LHCN-M2 (cell line): ENCODE measurements at places on chromosomes 11 and 22. TPM values are rescaled to one million over a fixed set of nuclear protein-coding genes. Genes with fewer than 3 reads are reported as not detected.

GRCh38 chr11:69727266-69727665 lies 23.4 kb upstream of the FGF19 start:
- no peak for DNase-seq

DNA sequence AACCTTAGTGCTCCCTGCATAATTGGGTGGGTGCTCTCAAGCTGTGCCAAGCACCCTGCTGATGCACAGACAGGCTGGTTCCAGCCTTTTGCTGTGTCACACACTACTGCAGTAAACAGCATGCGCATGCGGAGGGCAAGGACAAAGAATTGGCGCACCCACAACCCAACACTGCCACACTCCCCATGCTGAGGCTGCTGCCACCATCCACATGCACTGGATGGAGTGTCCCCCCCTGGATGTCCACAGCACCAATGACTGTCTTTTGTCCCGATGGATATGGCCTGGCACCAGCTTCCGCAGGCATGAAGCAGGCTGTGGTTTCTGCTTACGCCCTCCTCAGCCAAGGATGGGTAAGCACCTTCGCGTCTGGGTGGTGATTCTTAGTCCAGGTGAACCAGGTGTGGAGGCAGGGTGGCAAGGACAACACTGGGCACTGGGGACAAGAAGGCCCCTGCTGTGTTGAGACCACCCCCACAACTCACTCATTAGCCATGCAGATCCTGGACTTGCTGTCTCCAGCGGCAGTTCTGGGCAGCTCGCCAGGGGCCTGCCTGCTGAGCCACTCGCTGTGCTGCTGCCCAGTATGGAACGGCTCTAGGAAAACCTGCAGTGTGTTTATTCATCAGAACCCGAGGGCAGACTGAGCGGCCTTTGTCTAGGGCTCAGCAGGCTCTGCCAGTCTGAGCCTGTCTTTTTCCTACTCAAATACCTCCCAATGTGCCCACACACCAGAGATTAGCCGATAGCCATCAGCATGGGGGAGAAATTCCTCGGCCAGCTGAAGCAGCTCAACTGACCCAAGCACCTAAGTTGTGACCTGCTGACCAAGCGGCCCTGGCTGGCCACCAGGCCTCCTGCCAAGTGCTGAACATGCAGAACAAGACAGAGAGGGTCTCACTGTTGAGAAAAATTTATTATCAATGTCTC lies 8.2 kb upstream of the NAP1L4 start:
- DNase-seq, result no peak

Gene OR52A1
- not detected in 2 replicates for total RNA-seq

DNA sequence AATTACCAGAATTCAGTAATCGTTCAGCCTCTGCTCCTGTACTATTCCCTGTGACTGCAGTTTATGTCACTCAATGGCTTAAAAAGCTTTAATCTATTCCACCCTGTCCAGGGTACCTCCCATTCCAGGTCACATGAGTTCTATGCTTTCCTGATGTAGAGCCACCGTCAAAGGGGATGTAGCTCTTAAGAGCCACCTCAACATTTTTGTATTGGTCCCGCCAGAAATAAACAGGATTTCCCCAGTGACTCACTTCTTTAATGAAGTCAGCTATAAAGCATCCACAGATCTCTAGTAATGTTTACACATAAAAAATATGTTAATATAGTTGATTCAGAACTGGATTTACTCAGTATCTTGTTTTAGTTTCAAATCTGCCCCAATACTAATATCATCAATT lies 1.3 kb upstream of the OR8D1 start:
- peak; percentile 32 for DNase-seq

DNA sequence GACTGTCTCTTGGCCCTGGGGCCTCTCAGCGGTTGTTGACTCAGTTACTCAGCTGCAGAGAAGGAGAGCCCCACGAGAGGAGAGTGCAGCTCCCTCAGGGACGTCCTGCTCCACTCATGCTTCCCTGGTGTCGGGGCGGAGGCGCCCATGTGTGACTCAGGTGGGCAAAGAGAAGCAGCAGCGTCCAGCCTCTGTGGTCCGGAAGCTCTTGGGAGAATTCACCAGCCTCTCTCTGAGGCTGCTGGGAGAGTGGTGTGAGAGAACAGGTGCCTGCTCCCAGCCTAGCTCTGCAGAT lies 25.7 kb downstream of the GLB1L2 start:
- DNase-seq, result no peak

Gene POU2AF1
- not detected in 2 replicates for total RNA-seq

Gene KCNK7
- total RNA-seq, result 0.11 TPM in 1 of 2 replicates, not detected in the other

DNA sequence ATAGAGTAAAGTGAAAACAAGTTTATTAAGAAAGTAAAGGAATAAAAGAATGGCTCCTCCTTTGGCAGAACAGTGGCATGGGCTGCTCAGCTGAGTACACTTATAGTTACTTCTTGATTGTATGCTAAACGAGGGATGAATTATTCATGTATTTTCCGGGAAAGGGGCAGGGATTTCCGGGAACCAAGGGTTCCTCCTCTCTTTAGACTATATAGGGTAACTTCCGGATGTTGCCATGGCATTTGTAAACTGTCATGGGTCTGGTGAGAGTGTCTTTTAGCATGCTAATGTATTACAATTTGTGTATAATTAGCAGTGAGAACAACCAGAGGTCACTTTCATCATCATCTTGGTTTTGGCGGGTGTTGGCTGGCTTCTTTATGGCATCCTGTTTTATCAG lies 23.5 kb upstream of the SPTY2D1 start:
- DNase-seq, result no peak

DNA sequence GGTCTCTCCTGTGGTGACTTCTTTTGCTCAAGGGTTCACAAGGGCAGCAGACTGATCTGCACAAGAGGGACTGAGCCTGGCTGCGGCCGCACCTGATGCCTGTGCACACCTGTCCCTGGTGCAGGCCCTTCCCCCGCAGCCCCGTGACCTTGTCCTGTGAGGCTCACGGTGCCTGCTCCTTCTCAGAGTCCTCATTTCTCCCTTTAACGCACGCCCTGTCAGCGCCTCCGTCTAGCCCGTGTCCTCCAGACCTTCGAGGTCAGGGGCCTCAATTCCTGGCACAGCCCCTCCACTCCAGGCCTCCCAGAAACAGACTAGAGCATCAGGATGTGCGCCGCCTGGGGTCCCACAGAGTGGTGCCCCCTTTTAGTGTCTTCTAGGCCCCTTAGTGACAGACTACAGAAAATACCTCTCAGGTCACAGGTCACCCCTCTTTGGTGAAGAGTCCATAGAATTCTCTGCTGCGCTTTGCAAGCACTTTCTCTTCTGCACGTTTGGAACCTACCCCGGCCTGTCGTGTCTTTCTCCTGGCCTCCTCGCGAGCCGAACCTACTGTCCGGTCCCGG lies 1.0 kb upstream of the DRD4 start:
- DNase-seq, result no peak

GRCh38 chr11:64890522-64890939 lies 12.1 kb upstream of the EHD1 start:
- DNase-seq, result no peak

DNA sequence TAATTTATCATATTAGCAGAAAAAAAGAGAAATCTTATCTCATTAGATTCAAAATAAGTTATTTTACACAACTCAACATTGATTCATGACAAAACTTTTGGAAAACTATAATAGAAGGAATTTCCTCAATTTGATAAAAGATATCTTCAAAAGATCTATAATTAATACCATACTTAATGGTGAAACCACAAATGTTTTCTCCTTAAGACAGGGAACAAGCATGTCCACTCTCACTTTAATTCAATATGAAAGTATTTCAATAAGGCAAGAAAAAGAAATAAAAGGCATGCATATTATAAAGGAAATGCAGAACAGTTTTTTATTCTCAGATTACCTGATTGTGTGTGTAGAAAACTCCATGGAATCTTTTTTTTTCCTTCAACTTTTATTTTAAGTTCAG lies 23.6 kb downstream of the MTNR1B start:
- DNase-seq, result no peak

DNA sequence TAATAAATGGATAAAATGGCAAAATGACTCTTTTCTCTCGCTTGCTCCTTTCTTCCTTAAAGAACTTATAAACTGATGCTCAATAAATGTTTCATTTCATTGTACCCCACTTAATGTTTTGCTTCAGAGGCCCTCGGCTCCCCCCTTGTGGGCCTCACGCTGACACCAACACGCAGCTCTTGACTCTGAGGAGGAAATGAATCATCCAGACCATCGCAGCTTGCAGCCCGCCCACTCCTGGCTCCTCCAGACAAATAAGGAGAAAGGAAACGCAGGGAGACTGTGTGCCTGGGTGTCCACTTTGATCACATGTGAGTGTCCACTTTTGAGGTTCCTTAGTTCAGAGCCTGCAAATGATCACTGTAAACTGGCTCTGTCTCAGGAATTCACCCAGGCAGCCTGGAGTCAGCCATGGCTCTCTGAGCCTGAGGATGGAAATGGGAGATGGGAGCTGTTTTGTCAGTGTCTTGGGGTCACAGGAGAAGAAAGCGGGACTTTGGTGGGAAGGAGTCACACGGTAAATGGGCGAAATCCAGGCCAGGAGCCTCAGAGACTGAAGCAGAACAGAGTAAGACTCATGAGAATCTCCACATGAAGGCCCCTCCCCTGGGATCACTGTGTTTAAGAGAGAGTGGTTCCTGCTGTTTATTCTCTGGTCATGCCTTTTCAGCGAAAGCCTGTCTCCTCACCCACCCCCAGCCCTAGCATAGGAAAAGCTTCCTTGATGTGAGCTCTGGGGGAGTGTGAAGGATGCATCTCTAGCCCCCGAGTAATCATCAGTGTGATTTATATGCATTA lies 96.5 kb downstream of the CWC15 start:
- peak; percentile 93 for DNase-seq
